Stimulated activated CD8-positive, alpha-beta memory T cell treated with anti-CD3 and anti-CD28 coated beads, Interleukin-15, amount 100 ng/mL, for 4 hours (primary cell): ENCODE measurements at places on chromosomes 7 and 10.
A peak's percentile ranks its signal among the peaks of the same experiment; 100 is the strongest.

- DNase-seq = no peak
These were observed 10.3 kb upstream of the LRRC27 start for GRCh38 chr10:132321726-132322125.

DNA sequence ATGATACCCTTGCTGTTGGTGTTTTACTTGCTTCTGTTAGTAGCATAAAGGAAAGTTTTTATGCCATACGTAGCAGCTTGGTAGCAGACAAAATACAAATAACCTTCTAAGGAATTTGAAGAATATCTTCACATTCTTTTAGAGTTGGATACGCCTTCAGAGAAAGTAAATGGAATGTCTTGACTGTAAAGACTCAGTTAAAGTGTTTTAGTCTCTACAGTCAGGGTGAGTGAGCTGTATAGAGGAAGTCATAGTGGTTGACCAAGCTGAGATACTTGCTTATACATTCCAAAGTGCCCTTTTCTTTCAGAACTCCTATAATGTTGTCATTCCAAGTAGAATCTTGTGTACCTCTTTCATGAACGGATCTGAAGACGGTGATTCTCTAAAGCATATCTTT lies 37.7 kb downstream of the RABGEF1 start:
- no peak for DNase-seq

- DNase-seq = no peak
These were observed 80.3 kb downstream of the NSUN6 start for GRCh38 chr10:18571076-18571475.

DNA sequence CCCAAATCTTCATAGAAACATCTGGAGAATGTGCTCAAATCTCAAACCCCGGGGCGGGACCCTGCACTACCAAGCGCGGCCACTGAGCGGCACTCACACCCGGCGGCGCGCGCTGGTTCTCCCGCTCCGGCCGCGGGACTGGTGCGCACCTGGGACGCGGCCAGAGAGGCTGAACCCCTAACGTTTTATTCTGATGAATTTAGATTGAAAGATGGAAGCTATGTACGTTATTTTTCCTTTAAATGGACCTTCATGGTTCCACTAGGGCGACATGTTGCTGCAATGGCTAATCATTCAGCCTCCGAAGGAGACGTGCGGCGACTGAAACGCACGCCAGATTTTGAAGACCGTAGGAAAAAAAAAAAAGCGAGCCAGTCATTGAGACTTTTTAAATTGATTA lies 107.0 kb upstream of the INSIG1 start:
- peak; percentile 36 for DNase-seq

GRCh38 chr10:36030516-36030915 lies 388.4 kb upstream of the FZD8 start:
- DNase-seq = no peak

DNA sequence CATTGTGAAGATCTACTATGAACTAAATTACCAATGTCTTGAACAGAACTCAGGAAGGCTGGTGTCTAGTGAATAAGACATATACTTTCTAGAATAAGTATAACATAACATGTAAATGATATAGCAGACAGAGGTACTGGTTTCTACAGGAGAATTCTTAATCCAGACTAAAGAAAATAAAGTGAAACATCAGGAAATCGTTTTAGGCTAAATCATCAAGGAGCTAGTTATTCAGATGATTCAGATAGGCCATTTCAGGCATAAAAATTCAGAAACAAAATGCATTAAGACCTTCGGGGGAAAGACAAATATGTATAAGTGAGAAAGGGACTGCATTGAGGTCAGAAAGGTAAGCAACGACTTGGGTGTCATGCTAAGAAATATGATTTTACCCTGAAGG lies 170.6 kb downstream of the LRRN3 start:
- DNase-seq = no peak

DNA sequence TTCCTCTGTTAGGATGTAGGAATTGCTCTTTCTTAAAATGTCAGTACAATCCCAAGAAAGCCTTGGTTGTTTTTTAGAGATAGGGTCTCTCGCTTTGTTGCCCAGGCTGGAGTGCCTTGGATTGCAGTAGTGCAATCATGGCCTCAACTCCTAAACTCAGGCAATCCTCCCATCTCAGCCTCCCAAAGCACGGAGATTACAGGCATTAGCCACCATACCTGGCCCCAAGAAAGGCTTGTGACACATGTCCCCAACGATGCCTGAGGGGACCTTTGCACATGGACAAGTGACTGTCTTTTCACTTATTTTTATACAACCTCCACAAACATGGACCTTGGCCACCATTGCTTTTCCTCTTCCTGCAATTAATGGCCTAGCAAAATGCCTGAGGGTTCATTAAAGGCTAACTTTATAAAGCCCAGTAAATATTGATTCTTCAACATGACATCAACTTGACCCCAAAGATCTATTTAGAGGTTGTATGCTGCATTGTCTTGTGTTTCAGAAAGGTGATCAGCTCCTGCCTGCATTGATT lies 10.0 kb upstream of the SPOCK2 start:
- no peak for DNase-seq

DNA sequence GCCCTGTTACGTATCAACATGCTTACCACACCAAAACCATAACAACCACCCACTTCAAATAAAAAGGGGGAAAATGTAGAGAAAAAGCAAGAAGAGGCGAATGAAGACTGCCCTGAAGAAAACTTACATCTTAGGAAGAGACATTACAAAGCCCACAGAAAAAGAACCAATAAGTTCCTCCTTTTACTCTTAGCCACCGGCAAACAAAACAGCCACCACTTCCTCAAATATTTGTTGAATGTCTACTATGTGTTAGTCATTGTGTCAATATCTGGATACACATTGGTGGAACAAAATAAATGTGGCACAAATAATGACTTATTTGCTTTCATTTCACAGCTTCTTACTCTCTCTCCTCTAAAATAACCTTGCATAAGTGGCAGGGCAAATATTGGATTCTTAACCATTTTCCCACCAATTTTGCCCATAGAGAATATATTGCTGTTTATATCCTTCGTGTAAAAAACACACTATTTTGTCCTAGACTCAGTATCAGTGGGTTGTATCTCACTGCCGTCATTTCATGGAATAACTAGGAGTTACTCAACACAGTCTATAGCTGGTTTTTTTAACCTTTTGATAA lies 106.8 kb downstream of the ANK3 start:
- DNase-seq = no peak

- no peak for DNase-seq
These were observed 37.8 kb downstream of the DNAJB12 start for GRCh38 chr10:72316748-72317435.

- no peak for DNase-seq
These were observed 73.4 kb upstream of the BTBD16 start for GRCh38 chr10:122197611-122198222.

GRCh38 chr7:73610105-73610504 lies 14.2 kb downstream of the MLXIPL start:
- DNase-seq = no peak

- no peak for DNase-seq
These were observed 3.1 kb downstream of the HERPUD2 start for GRCh38 chr7:35691827-35692307.

GRCh38 chr10:49653273-49653929 lies 26.1 kb upstream of the C10orf53 start:
- no peak for DNase-seq

DNA sequence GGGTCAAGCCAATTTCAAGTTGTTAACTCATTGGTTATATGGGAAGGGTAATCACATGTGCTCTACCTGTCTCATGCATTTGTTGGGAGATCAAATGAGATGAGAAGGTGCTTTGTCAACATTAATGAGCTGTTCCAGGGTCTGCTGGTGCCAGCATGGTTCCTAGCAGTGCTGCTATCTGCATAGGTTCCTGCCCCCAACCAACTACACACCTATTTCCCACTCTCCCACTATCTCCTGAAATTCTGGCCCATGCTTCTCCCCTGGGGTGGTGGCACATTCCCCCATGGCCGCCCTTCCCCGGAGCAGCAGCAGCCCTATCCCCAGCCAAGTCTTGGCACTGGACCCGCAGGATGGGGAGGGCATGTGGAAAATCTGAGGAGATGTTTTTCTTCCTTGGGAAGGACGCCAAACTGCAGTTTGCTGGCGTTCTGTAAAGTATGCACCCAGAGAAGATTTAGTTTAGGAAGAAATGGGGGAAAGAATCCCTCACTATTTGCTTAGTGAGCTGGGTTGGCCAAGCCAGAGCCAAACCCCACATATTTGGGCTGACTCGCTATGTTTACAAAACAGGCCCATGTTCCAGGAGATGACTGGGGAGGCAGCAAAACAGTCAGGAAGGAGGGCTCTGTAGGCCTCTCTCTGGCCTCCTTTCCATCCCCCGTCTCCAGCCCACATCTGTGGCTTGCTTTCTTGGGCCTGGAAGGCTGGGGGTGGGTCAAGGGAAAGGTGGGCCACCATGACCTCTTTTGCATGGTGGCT lies 42.5 kb downstream of the PPP1R3C start:
- no peak for DNase-seq

GRCh38 chr10:103884681-103885139 lies 29.3 kb upstream of the SH3PXD2A start:
- DNase-seq = no peak

GRCh38 chr7:73345951-73346350 lies 18.0 kb downstream of the FKBP6 start:
- no peak for DNase-seq

- DNase-seq = no peak
These were observed 16.2 kb downstream of the STX1A start for GRCh38 chr7:73703225-73703624.

- no peak for DNase-seq
These were observed 14.2 kb downstream of the FBH1 start for GRCh38 chr10:5904227-5904626.

DNA sequence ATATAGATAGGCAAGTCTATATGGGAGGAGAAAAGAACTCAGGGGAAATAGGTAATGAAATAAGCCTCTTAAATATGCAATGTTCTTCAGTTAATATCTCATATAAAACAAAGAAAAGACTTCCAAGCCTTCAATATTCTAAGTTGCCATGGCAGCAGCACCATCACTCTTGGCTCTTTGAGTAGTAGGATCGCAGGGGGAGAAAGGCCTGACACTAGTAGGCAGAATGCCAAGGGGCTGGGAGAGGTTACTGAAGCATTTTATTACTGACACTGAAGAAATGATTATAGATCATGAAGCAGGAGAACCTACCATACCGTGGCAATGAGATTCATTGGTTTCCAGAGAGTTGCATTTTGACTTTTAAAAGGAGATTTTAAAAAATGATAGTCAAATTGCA lies 193.9 kb downstream of the NXPH1 start:
- no peak for DNase-seq

GRCh38 chr10:46266306-46266985 lies 20.4 kb upstream of the ANTXRL start:
- no peak for DNase-seq

DNA sequence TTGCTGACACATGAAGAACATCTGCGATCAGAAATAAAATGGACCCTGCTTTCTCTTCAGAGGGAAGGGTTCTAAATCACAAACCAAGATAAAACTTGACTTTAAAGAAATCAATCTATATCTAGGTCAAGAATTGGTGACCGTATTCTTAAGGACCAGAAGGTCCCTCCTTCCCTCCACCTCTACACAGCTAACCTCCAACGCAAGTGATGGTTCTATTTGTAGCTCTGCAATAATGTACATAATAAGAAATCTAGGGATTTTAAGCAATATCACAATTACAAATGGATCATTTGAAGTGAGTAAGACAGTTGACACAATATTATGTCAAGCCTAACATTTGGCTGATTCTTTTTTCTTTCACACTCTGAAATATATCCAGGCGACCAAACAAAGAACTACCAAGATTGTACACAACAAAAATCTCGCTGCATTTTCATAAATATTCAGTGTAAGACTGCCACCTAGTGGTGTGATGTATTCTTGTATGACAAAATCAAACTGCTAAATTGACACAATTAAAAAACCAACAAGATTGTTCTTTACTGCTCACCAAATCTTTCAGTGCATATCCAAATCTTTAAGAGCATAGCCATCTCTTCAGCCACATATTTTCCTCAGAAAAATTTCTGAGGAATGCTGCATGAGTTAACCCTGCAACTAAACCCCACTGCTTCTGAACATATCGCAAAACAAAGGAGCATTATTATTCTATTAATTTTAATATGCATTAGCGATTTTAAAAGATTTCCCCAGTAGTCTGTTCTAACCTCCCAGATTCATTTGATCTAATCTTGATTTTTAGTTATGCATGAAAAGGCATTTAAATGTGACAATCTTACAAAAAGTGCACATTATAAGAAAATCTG lies 44.5 kb downstream of the ICA1 start:
- DNase-seq = no peak

- DNase-seq = no peak
These were observed 6.7 kb upstream of the RASGEF1A start for GRCh38 chr10:43273543-43273942.

DNA sequence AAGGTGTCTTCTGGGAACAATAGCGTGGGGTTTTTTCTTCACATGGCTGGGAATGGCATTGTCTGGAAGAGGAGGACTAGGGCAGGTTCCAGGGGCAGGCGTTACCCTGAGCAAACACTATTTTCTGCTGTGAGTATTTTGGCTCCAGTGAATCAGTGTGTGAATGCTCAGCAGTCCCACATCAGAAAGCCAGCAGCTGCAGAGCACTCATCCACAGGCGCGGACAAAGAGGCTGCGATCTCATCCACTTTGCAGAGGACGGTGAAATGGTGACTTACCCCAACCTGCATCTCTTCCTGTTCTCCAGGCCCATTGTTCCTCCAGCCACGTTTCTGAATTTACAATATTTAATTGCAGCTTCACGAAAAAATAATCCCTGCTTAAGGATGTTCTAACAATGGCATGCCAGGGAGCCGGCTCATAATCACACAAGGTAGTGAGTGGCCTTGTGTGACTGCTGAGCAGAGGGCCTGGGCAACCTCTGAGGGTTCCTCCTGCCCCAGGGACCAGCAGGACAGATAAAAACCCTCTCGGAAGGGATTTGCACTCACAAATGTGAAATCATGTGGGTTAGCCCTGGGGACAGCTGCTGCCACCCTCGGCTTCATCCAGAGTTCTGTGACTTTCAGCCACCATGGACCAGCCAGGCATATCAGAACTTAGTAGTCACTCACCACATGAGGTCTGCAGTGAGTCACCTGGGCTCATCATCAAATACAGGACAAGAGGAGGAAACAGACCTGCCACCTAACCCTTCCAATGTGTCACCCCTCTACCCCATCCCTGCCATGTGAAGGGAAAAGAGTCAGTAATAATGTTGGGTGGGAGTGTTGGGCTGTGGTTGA lies 65.0 kb upstream of the EN2 start:
- DNase-seq = no peak

GRCh38 chr7:158759749-158760444 lies 55.3 kb upstream of the NCAPG2 start:
- no peak for DNase-seq

DNA sequence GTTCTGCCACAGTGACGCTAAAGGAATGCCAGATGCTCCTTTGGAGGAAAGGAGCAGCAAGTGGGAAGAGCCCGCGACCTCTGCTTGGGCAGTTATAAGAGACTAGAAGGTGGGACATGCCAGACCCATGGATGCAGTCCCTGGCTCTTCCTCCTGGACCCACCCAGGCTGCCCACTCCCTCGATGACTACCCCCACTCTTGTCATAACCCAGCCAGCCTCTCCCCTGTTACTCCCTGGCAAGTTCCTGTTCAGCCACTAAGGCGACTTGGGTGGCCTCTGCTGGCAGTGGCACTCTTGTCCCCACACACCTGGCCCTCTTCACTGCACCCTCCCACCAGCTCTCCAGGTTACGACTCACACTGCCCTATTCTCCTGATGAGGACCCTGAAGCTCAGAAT lies 33.5 kb downstream of the COL13A1 start:
- no peak for DNase-seq
